ENCODE measurements at places on chromosomes 5 and 9.

- DNase-seq: no peak
These were observed 74.0 kb upstream of the TRPC7 start for GRCh38 chr5:136439367-136439766.

DNA sequence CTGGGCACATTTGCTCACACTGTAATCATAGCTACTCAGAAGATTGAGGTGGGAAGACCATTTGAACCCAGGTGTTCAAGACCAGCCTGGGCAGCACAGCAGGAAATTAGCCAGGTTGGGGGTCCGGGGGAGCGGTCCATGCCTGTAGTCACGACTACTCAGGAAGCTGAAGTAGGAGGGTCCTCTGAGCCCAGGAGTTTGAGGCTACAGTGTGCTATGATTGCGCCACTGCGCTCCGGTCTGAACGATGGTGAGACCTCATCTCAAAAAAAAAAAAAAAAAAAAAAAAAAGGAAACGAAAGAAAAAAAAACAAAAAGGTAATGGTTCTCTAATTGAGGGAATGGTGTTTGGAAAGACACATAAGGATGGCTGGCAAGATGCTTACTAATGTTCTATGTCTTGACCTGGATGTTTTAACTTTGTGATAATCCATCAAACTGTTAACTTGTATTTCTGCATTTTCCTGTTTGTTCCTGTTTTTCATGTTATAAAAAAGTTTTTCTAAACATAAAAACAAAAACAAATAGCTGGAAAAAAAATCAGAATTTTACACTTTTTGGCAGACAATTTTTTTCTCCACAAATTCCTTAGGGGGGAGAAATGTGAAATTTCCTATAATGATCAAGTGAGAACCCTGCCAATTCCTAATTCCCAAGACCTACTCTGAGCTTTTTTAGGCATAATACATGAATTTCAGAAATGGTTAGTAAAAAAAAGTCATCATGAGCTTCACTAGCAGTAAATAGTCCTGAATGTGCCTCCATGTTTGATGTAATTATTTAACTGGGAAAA lies 96.9 kb downstream of the DENND1A start:
- DNase-seq: no peak

DNA sequence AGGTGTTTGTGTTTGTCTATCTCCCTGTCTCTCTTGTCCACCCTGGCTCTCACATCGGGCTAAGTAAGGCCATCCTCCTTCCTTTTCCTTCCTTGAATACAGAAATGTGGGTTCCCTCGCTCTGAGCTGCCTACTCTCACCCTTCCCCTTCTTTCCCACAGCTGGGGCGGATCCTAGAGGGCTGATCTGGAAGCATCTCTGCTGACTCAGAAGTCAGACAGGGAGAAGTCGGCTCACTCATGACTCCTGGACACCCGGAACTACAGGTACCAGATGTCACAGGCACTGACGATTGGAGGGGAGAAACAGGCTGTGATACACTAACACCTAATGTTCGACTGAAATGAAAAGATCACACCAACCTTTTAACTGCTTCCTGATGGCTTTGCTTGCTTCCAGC lies 41.3 kb downstream of the PTPN3 start:
- no peak for DNase-seq

DNA sequence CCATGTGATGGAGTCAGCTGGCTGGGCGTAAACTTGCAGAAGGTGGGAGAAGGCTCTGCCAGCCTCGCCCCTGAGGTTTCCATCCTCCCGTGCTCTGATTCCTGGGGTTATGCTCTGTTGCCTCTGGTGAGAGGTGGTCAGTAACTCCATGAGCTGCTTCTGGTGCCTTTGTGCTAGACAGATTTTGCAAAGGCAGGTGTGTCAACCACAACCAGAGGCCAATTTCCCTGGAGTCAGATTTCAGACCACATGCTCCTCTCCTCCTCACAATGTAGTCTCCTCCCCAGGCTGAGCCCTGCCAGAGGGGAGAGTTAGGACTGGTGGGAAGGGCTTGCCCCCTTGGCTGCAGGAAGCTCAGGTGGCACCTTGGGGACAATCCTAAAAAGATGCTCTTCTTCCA lies 38.8 kb upstream of the TENT4A start:
- peak; percentile 56 for DNase-seq

DNA sequence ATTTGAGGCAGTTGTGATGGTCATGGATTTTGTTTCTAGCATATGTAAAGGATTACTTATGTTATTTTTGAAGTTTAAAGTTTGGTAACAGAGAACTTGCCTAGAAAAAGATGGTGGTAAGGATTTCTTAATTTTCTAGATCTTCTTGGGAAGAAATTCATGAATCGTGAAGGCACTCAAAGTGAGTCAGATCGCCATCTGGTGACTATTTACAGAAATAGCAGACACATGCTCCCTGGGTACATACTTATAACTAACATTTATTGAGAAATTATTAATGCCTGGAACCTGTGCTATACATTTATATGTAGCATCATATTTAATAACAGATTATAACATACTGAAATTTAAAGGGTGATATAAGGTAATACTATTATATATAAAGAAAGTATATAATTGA lies 299.7 kb downstream of the IZUMO3 start:
- DNase-seq: peak; percentile 67

GRCh38 chr9:3467593-3468219 lies 58.1 kb downstream of the RFX3 start:
- peak; percentile 95 for DNase-seq

GRCh38 chr5:170010595-170010994 lies 30.3 kb upstream of the INSYN2B start:
- DNase-seq: no peak

DNA sequence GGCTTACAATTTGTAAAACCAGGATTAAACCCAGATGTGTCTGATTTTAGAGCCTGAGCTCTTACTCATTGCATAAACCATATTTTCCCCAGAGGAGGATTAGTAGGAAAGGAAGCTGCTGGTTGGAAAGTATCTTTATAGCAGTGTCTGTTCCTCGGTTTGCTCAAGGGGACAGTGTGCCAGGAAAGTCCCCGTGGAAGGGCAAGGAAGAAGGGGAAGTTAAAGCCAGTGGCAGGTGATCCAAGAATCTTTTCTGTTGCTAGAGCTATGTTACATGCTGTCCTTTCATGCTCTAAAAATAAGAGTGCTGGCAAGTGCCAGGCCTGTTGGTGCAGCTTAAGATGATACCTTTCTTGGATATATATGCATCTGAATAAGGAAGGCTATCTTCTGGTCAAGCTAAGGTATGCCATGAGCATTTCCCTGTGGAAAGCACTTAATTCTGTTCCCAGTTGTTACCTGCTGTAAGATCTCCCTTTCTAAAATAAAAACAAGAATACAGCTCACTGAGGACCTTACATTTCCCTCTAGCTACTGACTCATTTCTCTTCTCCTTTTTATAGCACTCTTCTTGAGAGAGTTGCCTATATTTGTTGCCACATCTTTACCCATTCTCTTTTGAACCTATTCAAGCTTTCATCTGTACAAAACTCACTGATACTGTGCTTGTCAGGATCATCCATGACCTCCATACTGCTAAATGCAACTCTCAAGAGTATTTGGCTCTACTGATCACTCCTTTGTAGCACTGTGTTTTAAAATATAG lies 8.0 kb downstream of the PDCD1LG2 start:
- no peak for DNase-seq

DNA sequence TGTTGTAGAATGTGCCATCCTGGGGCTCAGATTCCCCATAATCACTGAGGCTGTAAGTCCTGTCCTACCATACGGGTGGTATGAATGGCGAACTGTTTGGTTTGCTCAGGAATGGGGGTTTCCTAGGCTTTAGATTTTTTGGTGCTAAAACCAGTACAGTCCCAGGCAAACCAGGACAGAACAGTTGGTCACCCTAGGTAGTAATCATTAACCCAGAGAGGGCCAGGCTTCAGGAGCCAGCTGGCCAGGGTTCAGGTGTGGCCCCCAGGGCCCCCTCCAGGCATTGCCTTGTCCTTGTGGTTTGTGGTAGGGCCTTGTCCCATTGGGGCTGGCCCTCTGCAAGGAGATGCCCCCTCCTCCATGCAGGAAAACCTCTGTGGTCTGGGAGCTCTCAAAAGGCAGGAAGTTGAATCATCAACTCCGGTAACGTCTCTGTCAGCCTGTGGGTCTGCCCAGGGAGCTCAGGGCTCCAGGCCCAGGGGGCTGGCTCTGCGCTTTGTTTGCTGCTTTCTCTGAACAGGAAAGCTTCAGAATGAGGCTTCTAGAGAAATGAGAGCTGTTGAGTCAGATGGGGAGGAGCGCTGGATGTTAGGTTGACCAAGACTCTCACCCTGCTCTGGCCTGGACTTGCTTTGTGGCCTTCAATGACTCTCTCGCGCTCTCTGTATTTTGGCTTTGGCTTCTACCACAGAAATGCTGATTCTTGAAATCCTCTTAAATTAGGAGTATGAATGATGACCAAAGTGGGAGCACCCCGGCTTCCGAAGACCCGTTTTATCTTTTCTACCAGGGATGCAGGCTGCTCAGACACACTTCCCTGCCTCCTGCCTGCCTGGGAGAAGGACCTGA lies 22.2 kb upstream of the JADE2 start:
- DNase-seq: peak; percentile 48

DNA sequence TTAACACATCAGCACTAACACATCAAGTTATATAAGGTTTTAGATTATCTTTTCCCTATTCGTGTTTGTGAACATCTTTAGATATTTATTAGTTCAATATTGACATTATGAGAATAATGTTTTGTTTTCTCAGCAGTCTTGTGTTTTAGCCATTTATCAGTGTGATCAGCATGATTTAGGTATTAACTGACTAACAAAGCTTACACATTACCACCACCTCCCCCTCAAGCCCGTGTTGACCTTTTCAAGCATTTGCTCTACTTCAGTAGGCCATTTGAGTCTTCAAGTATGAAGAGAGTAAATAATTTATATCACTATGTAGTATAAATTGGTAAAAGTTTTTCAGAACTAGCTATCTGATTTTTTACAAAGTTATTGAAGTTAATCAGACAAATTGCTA lies 6.9 kb downstream of the PBX3 start:
- DNase-seq: peak; percentile 32

DNA sequence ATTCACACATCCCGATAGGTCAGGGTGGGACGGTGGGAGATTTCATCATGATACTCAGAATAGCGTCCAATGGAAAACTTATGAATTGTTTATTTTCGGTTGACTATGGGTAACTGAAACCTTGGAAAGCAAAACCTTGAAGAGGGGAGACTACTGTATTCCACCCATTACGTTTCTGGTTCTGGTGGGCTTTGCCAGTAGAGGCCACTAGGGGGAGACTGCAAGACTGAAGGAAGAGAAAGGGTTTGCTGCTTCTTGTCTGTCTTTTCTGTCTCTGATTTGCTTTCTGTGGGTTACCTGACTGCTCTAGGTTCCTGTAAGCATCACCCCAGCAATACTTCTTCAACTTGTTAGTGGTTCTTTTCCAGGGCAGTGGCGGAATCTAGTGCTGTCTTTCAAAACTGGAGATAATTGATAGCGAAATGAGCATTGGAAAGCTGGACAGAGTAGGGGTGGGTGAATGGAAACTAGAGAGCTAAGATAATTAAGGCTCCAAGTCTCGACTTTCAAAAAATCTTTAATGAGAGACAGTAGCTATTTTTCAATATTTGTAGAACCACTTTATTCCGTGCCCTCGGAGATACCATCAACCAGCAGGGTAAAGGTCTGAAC lies 27.0 kb downstream of the GRIN3A start:
- DNase-seq: peak; percentile 52

DNA sequence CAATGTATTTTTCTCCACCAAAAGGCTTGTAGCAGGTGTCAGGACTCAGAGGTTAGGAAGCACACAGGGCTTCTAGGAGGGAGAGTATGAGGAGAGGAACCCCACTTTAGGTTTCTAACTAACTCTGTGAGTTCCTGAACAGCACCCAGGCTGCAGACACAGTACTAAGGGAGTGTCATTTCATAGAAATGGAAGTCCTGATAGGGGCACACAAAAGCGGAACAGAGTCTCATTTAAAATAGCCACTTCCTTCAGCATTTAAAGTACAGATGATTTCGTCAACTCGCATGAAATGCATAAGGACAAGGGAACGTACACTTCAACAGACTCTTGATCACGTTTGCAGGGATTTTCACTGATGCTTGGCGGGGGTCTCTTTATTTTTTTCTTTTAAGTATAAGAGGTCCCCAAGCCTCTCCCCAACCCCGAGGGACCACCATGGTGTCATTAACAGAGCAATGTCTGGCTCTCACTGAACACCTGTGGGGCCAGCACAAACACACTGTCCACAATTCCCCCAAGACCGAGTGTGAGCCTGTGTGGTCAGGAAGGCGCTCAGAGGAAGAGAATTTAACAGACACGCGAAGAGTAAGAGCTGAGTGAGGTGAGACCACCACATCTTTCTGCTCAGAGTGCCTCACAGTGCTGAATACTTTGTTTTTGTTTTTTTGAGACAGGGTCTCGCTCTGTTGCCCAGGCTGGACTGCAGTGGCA lies 82.3 kb downstream of the SECISBP2 start:
- DNase-seq: no peak

DNA sequence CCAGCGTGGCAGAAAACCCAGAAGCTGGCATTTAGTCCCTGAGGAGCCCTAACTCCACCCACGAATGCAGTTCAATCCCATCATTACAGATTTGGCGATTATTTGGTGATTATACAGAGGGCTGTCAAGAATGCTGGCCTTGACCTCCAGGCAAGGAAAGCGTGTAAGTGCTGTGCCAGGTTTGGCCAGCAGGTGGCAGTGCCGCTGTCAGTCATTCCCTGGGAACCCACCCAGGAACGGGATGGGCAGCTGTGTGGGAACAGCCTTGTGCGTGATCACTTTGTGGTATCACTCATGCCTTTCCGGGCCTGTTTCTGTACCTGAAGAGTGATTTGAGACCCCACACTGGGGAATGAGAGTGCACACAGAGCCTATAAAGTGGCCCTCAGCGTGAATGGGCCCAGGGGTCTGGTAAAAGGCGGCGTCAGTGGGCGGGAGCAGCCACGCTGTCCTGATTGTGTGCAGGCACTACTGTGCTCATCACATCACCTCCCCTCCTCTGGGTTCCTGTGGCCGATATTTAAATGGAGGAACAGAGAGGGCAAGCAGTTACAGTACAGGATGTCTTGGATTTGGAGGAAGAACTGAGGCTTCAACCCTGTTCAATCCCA lies 215.6 kb downstream of the ROR2 start:
- peak; percentile 52 for DNase-seq

GRCh38 chr5:50965654-50966375 lies 299.4 kb downstream of the PARP8 start:
- DNase-seq: peak; percentile 77

DNA sequence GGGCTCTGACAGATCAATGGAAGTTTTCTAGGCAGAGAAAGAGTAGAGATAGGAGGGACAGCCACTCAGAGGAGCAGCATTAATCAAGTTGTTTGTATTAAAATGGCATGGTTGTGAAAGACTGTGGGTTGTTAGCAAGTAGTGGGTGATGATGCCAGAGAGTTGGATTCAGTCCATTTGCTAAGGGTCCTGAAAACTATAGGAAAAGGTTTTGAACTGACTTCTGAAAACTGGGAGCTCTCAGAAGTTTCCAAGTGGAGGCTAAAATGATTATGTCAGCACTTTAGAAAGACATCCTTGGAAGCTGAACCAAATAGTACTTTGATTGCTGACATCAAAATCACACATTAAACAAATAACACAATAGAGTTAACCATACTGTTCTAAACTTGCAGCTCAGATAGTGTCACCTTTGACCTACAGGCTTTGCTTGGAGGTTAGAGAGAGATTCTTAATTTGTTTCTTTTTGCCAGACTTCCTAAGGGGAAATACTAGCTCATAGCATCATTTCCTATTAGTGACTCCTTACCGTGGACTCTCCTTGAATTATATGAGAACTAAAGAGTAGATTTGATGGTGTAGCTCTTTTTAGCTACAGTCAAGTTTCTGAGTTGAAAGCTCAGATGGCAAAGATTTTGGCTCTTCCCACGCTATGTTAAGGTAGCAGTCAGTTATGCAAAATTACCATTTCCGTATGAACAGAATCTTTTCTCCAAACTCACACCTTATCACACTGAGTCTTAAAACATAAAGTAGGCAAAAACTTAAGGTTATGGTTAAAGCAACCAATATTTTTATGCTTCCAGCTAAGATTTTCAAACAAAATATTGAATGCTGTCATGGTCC lies 277.1 kb downstream of the NR3C1 start:
- DNase-seq: no peak

Data from NCI-H69 (cell line).